ENCODE measurements at places on chromosomes 1 and 21. TPM values are rescaled to one million over a fixed set of nuclear protein-coding genes. Genes with fewer than 3 reads are reported as not detected.
A peak's percentile ranks its signal among the peaks of the same experiment; 100 is the strongest.

- DNase-seq, result no peak
Measured at GRCh38 chr1:109197158-109198042, 16.3 kb upstream of the SARS1 start.

- DNase-seq, result no peak
Measured at GRCh38 chr21:45541221-45542039, 810 bp downstream of the SLC19A1 start.

- DNase-seq, result no peak
Measured at GRCh38 chr1:93827128-93827527, 51.9 kb downstream of the DNTTIP2 start.

- no peak for DNase-seq
Measured at GRCh38 chr1:234851450-234852438, 241.8 kb upstream of the IRF2BP2 start.

- DNase-seq, result no peak
Measured at GRCh38 chr1:145901312-145902021, 8.4 kb downstream of the ITGA10 start.

CFAP141 gene
- polyA plus RNA-seq, result not detected

RIPPLY3 gene
- 3.1 TPM for polyA plus RNA-seq

DNA sequence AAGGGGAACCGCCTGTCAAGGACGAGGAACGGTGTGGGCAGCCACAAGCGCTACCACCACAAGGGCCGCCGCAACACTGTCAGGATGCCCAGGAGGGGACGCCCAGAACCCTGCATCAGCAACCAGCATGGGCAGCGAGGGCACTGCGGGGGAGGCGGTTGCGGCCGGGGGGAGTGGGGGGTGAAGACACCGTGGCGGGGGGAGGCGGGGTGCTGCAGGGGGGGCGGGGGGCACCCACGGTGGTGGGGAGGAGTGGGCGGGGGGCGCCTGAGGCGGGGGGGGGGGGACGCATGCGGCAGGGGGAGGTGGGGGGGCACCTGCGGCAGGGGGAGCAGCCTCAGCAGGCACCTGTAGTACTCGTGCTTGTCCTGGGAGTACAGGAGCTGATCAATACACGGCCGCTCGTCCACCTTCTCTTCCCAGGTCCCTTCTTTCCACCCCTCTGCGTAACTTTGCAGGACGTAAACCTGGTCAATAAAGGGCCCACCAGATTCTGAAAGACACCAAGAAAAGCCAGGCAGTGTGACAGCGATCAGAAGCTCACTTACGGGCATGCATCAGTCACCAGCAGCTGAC is 4.6 kb downstream of the POFUT2 start:
- DNase-seq, result no peak

- DNase-seq, result no peak
Measured at GRCh38 chr1:173527151-173527826, 50.2 kb downstream of the PRDX6 start.

AK4 gene
- polyA plus RNA-seq, result 72.3 TPM

DNA sequence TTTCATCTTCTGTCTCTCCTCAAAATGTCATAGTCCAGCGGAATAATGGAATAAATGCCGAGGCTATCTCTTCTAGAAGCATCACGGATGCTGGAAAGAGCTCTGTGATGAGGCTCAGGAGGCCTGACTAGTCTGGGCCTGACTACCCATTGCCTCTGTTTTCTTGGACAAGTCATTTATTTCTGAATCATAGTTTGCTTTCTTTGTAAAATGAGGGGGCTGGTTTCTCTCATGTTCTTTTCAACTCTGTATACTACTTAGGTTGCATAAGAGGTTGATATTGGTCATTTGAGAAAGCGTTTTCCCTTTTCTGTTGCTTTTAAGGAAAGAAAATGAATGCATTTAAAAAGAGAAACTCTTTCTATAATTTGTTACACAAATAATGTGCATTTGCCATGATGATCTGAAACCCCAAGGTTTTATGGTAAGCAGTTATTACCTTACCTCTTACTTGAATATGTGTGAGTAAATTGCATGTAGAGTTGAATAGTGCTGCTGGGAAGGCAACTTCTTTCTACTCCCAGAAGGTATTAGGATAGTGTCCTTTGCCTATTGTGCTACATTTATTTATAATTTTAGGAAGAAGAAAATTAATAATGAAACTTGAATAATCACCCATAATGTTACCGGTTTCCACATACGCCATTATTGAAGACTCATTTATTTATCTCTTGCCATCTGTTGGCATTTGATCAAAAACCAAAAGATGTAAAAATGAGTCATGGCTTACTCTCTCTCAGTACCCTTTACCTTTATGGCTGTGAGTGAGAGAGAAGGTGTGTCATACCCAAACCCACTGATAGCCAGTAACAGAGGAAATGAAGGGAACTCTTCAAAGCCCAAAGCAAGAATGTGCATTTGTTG is 179.1 kb downstream of the FASLG start:
- no peak for DNase-seq

GRCh38 chr21:27681841-27682240 is 715.0 kb upstream of the ADAMTS5 start:
- DNase-seq, result no peak

DNA sequence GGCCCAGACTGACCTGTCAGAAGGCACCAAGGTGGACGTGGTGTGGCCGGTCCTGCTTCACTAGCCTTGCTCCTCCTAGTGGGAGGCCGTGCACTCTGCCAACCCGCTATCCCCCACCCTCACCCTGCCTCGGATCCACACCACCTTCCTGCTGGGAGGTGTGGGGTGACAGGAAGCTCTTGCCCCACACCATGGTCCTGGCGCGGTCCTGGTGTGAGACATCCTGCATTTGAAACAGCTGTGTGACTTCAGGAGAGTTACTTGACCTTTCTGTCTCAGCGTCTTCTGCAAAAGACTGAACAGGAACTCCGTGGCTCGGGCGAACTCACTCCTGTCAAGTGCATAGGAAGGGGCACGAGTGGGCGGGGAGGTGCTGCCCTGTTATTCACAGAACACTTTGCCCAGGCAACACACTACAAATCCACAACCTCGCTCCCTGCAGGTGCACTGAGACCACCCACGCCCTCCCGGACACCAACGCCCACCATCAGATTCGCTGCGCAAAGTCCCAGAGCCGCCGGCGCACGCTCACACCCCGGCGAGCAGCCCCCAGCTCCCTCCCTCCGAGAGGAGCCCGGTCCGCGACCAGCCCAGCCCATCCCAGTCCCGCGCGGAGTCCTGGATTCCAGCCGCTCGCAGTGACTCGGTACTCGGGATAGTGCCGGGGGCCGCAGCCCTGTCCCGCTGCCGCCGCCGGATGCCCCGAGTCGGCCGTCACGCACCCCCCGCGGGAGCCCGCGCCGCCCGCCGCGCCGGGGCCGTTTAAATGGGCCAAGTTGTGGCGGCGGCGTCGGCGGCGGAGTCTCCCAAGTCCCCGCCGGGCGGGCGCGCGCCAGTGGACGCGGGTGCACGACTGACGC is at the start of gene SAMD11:
Gene SAMD11, plus strand, starts transcription at position 793 of the 860 bp plus-strand sequence. CDS start 509 bp downstream, outside the sequence.
- DNase-seq, result peak; percentile 94

DNA sequence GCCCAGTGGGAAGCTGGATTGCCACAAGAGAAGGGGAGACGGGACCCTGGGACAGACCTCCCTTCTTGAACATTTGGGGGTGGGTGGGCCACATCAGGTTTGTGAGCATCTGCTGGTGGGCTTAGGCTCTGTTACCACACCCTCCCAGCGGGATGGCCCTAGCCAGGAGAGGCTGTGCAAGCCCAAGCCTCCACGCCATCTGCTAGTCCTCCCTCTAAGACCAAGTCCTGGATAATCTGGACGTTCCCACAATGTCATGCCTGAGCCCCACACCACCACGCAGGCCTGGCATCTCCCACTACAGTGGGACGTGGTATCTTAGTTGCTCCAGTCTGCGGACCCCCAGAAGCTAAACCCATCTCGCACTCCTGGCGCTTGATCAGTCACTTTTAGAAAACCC is 3.7 kb upstream of the IBA57 start:
- no peak for DNase-seq

PGLYRP3 gene
- not detected for polyA plus RNA-seq

NPR1 gene
- 61.2 TPM for polyA plus RNA-seq

- no peak for DNase-seq
Measured at GRCh38 chr1:234731569-234732085, 121.6 kb upstream of the IRF2BP2 start.

DNA sequence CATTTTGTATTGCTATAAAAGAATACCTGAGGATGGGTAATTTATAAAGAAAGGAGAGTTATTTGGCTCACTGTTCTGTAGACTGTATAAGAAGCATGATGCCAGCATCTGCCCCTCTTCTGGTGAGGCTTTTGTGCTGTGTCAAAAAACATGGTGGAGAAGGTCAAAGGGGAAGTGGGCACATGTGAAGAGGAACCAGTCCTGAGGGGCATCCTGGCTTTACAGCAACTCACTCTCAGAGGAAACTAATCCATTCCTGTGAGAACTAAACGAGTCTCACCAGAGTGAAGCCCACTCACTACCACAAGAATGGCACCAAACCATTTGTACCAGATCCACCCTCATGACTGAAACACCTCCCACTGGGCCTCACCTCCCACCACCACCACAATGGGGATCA is 18.8 kb upstream of the SELP start:
- DNase-seq, result no peak

- DNase-seq, result no peak
Measured at GRCh38 chr1:12087797-12088314, 24.8 kb downstream of the TNFRSF8 start.

DNA sequence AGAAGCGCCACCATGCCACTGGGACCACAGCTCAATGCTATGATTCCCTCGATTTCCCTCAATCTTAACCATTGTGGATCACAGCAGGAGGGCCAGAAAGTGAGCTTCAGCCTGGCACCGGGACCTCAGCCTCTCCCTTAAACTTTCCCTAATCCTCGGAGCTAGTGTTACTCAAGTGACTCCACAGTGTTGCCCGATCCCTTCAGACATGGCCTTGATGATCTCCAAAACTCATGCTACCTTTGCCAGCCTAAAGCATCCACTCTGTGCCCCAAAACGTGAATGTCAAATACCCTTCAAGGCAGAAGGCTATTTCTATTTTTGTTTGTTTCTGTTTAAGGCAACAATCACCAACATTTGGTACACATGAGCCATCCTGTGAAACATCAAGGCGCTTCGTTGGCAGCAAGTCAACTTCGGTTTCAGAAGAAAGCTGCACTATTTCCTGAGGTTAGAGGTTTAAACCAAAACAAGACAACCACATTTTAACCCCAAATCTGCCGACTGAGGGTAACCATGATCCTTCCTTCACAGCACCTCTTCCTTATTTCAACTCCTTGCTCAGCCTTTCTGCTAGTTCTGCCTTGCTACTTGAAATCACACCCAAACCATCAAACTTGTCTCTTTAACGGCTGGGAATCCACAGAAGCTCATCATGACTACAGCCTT is 94.4 kb upstream of the KRTAP19-8 start:
- DNase-seq, result no peak

DNA sequence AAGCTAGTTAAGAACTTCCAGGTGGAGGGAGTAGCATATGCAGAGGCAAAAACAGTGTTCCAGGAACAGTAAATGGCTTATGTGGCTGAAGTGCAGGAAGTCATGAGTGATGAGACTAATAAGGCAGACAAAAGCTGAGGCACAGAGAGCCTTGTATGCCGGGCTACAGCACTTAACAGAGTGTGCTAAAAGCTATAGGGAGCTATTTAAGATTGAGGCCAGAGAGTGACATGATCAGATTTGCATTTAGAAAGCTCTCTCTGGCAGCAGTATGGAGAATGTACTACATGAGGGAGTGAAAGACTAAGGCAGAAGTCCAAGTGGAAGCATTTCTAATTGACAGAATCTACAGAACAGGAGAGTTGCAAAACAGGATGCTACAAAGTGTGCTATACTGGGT is 38.6 kb downstream of the WASF2 start:
- DNase-seq, result no peak

DNA sequence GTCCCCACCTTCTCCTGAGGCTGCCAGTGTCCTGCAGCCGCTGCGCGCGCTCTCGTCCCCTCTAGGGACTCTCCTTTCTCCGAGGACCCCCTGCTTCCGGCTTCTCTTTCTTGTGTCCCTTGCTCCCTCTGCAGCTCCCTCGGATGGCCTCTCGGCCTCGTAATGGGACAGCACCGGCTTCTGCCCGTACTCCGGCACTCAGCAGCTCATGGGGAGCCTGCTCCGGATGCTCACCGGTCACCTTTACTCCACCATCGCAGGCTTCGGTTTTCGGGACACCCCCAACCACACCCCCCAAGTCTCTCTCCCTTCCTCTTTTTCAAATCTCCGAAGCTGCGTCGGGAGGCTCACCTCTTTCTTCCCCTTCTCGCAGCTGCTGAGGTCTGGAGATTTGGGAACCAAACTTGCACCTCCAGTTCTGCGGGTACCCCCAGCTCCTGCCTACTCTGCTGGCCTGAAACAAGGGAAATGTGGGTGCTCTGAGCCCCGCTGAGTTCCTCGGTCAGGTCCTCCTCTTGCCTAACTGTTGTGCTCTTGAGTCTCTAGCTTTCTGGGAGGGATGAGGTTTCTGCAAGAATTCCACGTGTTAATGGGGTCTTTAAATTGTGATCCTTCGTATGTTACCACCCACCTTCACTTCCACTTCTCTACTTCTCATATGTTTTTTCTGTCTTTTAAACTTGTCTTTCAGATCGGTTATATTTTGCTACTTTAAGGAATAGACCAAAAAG is 930 bp downstream of the CDC14A start:
- peak; percentile 53 for DNase-seq

GJA4 gene
- 11.2 TPM for polyA plus RNA-seq

DNA sequence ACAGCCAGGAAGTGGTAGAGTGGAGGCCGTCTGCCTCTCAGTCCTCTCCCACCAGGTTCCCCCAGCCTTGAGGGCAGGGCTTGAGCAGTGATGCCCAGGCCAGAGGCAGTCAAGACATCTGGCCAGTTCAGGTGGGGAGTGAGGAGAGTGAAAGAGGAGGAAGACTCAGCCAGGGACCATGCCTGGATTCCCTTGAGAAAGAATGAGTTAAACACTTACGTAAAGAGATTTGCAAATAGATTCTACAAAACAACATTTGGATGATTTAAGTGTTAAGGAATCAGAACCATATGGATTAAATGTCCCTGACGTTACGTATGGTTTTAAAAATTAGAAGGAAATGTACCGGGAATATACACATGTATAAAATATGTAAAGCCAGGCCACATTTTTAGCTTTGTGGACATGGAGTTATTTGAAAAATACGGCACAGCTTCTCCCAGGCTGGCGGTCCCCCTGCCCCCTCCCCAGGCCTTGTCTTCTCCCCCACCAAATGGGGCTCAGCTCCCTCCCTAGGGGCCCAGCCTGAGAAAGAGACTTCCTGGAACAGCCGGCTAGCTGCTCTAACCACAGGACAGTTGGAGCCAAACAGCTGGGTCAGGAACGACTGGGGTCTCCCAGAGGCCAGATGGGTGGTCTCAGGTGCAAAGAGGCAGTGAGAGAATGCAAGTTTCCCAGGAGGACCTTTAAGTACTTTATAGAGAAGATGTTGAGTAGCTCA is 188.3 kb upstream of the EDN2 start:
- DNase-seq, result no peak

ADAM30 gene
- not detected for polyA plus RNA-seq
